Endothelial cell (in vitro differentiated cells): ENCODE measurements at places on chromosomes 4 and X.

DNA sequence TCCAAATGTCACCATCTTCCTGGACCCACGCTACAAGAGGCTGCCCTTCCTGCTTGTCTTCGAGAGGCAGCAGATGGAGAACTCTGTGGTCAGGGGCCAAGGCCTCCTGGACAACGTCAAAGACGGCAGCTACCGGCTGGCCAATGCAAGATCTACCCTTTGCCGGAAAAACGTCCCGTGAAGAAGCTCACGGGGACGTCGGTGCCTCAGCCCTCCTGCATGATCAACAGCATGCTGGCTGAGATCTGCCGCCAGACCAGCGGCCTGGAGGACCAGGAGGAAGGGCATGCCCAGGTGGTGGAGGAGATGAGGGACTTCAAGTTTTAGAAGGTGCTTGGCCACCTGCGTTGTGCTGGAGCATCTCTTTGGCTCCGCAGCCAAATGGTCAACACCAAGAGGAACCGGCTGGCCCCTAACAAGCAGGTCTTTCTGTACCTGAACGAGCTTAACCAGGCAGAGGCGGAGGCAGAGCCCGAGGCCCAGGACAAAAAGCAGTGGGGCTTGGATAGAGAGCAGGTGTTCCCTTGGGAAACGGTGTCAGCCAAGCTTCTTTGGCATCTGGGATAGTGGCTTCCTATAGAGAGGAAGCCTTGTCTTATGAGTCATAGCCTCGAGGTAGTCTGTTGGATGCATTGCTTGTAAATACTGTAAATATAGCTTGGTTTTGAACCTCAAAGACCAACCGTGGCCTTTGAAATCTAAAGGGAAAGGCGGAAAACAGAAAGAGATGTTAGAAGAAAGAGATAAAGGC lies 94.8 kb upstream of the ELOVL6 start:
- DNase-seq, result no peak

GRCh38 chrX:134315866-134316265 lies 78.9 kb downstream of the CCDC160 start:
- DNase-seq, result no peak

DNA sequence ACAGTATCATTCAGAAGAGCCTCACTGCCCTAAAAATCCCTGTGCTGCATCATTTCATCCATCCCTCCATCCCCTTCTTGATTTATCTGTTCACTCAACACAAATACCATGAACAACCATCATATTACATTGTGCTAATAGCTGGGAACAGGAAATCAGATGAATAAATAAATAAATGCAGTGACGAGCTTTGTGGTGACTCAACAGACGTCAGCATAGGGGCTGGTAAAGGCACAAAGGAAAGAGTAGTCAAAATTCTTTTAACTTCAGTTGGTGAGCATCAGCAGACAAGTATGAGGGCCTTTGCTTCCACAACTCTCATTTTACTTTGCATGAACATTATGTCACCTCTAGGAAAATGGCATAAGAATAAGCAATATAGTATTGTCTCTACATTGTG lies 65.5 kb downstream of the EDNRA start:
- DNase-seq, result no peak

GRCh38 chr4:24792552-24792951 lies 2.8 kb upstream of the SOD3 start:
- no peak for DNase-seq

DNA sequence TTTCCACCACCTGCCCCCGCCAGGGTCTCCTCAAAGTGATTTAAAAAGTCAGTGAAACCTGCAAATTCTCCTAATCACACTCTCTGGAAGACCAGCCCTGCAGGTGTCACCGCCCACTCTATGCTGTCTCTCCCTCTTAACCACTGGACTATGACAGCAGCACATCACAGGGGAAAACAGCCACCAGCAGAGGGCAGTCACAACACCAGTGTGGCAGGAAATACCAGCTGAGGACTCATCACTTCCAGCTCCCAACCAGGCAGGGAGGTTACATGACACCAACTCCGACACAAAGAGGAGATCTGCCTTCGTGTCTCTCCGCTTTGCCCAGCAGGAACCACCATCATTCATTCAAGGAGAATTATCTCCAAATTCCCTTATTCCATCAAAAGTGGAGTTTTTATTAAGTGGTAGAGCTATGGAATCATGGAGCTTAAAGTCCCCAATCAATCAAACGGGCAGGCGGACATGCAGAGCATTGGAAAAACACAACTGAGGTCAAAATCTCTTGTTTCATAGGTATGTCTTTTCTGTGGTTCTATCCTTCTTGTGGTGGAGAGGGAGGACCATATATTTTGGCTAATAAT lies 91.3 kb downstream of the NSUN7 start:
- DNase-seq, result peak; percentile 86

- DNase-seq, result no peak
Measured at GRCh38 chr4:8055206-8055605, 103.4 kb downstream of the ABLIM2 start.

GRCh38 chr4:6555519-6555918 lies 19.5 kb upstream of the MAN2B2 start:
- DNase-seq, result no peak

GRCh38 chrX:40433160-40433559 lies 147.6 kb upstream of the ATP6AP2 start:
- DNase-seq, result no peak

DNA sequence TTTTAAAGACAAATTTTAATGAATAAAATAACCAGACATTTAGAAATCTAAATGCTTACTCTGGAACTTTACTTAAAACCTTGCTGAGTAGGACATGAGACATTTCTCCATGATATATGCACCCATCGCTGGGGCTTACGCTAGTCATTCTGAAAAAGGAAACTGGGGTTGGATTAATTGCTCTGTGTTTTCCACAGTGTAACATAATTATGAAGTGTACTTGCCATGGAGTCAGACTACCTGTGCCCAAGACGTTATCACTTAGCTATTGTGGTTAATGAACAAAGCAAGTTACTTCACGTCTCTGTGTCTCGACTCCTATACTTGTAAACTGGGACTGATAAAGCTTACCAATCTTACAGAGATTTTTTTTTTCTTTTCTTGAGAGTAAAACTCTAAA lies 47.8 kb downstream of the SHISA3 start:
- no peak for DNase-seq

GRCh38 chr4:74042681-74043080 lies 4.2 kb upstream of the CXCL3 start:
- no peak for DNase-seq

DNA sequence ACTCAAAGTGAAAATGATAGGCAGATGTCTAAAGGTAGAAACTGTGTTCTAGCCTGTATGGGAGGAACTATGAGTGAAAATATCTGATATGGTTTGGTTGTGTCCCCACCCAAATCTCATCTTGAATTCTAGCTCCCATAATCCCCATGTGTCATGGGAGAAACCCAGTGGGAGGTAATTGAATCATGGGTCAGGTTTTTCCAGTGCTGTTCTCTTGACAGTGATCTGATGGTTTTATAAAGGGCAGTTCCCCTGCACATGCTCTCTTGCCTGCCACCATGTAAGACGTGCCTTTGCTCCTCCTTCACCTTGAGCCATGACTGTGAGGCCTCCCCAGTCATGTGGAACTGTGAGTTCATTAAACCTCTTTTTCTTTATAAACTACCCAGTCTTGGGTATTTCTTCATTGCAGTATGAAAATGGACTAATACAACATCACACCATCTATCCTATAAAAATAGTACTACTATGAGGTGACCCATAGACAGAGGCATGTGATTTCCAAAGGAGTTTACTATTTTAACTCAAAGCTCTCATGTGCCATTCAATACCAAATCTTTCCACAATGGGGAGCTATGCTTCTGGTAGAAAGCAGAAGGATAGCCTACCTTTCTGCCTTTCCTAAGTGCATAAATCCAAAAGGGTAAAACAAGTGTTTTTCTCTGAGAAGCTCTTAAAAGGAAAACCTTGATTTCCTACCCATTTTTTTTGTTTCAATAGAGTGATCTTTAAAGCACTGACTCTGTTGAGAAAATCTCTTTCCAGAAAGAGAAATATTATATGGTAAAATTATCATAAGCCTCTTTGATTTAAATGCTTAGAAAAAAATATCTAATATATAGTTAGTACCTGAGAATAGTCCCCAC lies 38.8 kb downstream of the SEC31A start:
- DNase-seq, result no peak

GRCh38 chr4:99852199-99852749 lies 35.6 kb downstream of the DAPP1 start:
- DNase-seq, result no peak

- peak; percentile 45 for DNase-seq
Measured at GRCh38 chrX:103376118-103376978, at the start of gene BEX3. BEX3 (plus strand) TSS chrX:103376538; CDS start chrX:103377522, 984 bp downstream.

GRCh38 chrX:17242470-17242869 lies 132.5 kb upstream of the NHS start:
- DNase-seq, result peak; percentile 43

DNA sequence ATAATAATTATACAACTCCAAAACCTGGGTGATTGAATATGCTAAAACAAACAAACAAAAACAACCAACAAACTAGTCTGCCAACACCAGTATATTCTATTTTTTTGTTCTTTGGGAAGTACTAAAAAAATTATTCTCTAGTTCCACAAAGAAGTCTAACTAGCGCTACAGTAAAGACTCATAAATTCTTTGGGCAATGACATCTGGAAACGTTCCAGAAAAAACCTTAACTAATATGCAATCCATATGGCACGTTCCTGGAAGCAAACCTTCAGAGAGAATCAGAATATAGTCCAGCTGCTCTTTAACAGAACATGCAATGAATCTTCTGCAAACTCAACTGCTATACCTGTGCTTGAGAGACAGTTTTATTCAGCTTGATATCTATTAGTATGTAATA lies 500.1 kb downstream of the TRAM1L1 start:
- DNase-seq, result no peak

DNA sequence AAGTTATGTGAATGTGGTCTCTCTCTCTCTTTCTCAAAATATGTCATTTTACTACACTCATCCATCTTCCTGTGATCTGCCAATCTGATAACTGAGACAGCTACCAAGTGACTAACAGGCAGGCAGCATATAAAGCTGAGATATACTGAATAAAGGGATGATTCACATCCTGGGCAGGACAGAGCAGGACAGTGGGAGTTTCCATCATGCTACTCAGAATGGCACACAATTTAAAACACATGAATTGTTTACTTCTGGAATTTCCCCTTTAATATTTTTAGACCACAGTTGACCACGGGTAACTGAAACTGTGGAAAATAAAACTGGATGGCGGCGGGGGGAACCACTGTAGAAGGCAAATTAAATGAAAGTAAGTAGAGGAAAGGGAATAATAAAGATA lies 58.6 kb upstream of the DCTD start:
- DNase-seq, result no peak

DNA sequence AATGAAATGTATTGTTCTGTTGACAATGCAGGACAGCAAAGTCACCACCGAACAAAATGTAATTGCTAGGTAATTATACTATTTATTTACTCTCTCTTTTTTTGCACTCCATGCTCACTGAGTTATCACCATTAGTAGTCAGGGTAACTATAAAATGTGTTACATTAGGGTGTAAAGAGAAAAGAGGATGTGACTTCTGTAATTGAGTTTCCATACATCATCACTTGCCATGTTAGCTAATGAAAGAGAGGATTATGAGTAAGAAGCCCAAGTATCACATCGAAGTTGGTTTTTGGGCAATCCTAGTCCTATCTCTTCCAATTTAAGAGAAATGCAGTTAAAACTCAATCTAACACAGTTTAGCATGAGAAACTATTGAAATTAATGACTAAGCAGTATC lies 7.6 kb downstream of the ZXDA start:
- DNase-seq, result no peak

GRCh38 chr4:3077796-3078195 lies 3.3 kb downstream of the HTT start:
- no peak for DNase-seq

- DNase-seq, result no peak
Measured at GRCh38 chr4:3269105-3269927, 20.4 kb downstream of the MSANTD1 start.

GRCh38 chrX:148380650-148381561 lies 119.5 kb upstream of the AFF2 start:
- DNase-seq, result no peak

- DNase-seq, result no peak
Measured at GRCh38 chr4:105619188-105619931, 66.9 kb downstream of the ARHGEF38 start.

- peak; percentile 79 for DNase-seq
Measured at GRCh38 chr4:152679414-152680281, at the start of gene TMEM154. TMEM154 (minus strand) TSS chr4:152679997; CDS start chr4:152679933, 64 bp downstream.

GRCh38 chr4:107304699-107305286 lies 268.7 kb upstream of the DKK2 start:
- DNase-seq, result no peak

DNA sequence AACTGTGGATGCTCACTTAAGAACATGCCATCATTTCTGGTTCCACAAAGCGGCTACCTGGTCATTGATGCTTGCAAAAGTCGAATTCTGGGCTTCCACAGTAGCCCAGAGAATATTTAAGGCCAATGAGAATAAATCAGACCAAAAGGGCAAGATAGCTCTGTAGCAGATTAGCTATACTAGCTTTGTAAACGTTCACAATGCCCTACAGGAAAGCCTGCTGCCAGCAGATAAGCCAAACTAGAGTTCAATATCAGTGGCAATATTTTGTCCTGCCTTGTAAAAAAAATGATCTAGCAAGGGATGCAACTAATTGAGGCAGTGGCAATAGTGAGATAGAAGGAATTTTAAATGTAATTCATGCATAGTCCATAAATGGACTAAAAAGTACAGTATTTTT lies 387.7 kb upstream of the TEX13C start:
- no peak for DNase-seq

DNA sequence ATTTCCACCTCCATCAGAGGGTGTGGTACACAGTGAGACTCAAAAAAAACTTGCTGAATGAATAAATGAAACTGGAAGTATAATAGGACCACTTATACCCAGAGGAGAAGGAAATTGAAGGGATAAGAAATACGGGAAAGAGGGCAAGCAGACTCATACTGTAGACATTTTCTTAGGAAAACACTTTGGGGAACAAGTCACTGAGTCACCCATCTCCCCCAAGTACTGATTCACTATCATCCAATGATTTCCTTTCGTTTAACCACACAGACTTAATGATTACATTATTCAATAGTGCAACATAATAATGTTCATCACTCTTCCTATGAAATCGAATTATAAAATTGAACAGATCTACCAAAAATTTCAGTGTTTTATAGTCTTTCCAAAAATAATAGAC lies 97.1 kb downstream of the LDB2 start:
- DNase-seq, result no peak

DNA sequence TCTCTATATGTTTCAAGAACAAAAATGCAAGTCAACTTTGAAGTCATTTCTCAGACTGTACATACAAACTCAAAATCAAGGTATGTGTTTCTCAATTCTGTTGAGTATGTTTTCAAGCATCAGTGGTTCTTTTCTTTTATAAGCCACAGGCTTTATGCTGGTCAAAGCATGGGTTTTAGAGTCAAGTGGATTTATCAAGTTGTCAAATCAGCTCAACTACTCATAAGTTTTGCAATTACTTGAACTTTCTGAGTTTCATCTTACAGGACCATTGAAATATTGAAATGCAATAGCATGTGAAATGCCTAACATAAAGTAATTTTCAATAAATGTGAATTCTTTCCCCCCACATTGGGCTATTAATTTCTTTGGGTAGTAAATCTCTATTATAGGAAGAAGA lies 239.9 kb upstream of the DKK2 start:
- no peak for DNase-seq

GRCh38 chr4:124343661-124344171 lies 368.8 kb downstream of the ANKRD50 start:
- no peak for DNase-seq

- no peak for DNase-seq
Measured at GRCh38 chr4:142088906-142089305, 452.5 kb downstream of the IL15 start.

- DNase-seq, result no peak
Measured at GRCh38 chrX:75229774-75230173, 44.1 kb upstream of the UPRT start.
